Fibroblast of gingiva (primary cell): ENCODE measurements at places on chromosomes 6 and 20.

DNA sequence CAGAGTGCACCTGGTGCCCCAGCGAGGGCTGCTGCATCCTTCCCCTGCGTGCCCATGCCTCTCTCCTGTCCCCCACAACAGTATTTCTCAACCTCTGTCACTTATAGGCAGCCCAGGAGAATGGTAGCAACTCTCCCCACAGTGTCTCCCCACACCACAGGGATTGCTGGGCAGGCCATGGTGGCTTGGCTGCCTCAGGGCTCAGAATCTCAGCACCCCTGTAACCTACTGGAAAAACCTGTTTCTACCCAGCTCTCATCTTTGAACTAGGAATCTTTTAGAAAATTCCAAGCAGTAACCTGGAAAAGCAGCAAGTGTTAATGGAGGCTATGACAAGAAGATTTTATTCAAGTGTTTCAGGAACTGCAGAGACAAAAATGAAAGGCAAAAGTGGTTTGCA, 38.0 kb downstream of the CD164 start:
- no peak for DNase-seq

DNA sequence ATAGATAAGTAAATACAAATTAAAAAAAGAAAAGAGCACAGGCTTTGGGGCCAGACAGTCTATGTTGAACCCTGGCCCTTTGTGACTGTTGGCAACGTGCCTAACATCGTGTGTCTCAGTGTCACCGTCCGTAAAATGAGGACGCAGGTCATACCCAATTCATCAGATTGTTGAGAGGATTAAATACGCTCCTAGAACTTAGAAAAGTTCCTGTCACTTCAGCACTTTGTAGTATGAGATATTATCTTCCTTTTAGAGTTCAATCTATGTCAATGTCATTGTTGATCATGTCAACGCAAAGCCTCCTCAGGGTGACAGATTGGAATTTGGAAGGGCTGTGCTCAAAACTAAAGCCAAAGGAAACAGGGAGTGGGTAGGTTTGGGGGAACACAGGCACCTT, 21.7 kb downstream of the SERPINB1 start:
- no peak for DNase-seq

DNA sequence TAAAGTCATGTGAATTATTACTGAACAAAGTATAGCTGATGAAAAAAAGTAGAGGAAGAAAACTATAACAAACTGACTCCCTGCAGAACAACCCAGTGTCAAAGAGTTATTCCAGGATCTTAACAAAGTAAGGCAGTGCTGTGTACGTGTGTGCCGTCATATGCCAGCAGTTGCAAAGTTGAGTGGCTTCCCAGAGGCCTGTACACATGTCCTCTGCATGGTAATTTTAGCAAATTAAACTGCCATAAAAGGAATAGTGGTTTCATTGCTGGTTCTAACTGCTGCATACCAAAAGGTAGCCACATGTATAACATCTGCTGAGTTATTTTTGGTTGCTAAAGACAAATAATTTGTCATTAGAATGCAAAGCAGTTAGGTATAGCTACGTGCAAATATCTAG, 44.8 kb downstream of the RIPOR2 start:
- no peak for DNase-seq

DNA sequence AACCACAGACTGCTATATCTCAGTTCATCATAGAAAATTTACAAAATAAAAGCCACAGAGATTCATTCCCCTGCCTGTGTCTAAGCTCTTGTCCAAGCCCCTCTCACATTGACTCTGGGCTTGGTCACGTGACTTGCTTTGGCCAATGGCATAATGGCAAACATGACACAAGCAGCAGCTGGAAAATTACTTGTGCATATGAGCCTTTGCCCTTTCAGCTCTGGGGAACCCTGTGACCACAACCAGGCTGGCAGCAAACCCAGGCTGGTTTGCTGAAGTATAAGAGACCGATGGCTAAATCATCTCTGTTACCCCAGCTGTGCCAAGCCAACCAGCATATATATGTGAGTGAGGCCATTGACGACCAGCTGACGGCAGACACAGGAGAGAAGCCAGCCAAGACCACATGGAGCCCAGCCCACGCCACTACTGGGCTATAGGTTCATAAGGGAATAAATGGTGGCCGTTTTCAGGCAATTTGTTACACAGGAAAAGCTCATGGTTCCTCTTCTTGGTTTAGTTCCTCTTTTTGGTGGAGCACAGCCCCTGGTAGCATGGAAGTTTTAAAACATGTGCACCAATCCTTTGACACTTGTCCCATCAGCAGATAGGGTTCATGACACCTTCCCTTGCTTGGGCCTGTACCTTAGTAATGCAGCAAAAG, 31.8 kb upstream of the RSPO4 start:
- no peak for DNase-seq

- no peak for DNase-seq
Observed at GRCh38 chr6:127877231-127877630, 23.6 kb downstream of the THEMIS start.

GRCh38 chr20:62311832-62312661, 9.2 kb downstream of the ADRM1 start:
- DNase-seq = no peak

- no peak for DNase-seq
Observed at GRCh38 chr6:36098920-36099647, 31.2 kb upstream of the MAPK13 start.

DNA sequence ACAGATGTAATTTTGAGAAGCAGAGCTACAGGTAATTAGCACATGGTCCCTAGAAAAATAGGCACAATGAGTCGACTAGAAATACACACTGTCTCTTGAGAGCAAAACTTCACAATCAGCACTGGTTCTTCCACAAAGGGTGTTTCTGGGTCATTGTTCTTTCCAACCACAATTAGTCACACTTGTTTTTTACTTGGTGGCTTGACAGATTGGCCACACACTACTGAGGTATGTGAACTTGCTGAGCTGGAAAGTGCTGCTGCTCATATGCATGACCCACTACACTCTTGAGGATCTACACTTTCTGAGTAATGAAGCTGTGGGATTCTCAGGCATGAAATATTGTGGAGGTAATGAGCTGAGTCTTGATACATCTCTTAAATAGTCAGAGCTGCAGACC, 347.7 kb downstream of the BCKDHB start:
- DNase-seq = peak; percentile 88

DNA sequence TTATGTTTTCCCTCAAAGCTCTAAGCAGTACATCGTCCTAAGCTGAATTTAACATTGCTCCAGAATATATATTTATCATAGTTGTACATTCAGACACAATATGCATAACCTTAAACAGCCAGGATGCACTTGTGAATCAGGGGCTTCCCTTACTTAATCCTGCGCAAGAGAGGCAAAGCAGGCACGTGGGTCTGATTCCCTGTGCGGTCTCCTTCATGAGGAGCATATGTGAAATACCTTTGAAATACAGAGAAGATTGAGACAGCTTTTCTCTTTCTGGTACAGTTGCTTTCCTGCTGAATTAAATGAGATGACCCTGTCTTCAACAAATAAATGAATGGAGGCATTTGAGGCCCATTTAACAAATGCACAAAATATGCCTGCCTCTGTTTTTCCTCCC, 1.5 kb downstream of the HTR1E start:
- DNase-seq = no peak

DNA sequence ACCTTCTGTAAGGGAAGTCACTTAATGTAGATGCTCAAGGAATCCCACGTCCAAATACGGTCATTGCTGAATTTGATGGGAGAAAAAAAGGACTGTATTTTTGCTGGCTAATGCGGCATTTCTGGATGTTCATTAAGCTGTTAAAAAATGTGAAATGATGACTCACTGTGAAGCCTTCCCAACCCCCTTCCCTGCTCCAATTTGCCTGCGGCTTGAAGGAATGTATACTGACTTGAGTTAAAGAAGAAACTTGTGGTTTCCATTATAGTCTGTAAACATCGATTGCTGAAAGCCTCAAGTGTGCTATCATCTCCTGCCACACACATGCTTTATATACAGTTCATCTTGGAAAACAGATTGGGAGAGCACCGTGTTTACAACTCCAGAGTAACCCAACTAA, 249.1 kb upstream of the JAG1 start:
- DNase-seq = peak; percentile 90

DNA sequence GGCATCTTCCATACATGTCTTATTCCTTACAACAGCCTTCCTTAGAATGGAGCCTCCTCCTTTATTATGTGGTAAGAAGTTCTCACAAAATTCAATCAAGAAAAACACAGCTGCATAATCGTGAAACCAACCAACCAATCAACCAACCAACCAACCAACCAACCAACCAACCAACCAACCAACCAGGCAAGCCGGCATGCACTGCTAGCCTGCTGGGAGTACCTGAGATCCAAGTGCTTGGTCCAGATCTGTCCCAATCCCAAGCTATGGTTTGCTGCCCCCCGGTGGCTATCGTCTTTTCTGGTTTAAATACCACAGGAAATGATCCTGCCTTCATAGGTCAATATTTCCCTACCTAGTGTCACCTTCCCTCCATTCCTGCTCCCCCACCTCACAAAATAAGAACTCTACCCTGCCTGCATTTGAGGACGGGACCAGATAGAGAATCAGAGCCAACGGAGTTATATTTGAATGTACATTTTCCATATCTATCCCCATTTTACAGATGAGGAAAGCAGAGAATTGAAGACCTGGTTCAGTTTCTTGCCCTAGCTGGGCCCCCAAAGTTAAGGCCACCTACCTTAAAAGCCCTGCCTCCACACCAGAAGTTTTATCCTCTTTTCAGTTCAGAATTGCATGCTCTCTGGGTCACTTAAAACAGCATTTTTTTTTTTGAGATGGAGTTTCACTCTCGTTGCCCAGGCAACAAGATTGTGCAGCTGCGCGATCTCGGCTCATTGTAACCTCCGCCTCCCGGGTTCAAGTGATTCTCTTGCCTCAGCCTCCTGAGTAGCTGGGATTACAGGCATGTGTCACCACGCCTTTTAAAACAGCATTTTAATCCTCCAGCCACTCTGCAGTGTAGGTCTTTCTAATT, 27.1 kb downstream of the RAB44 start:
- peak; percentile 56 for DNase-seq

- no peak for DNase-seq
Observed at GRCh38 chr20:47540443-47541354, 39.0 kb downstream of the NCOA3 start.

- no peak for DNase-seq
Observed at GRCh38 chr6:1940381-1940780, 305.0 kb downstream of the GMDS start.

- DNase-seq = no peak
Observed at GRCh38 chr6:165694296-165694695, 31.3 kb upstream of the PDE10A start.

- DNase-seq = no peak
Observed at GRCh38 chr20:58179432-58180099, 48.9 kb downstream of the ANKRD60 start.

DNA sequence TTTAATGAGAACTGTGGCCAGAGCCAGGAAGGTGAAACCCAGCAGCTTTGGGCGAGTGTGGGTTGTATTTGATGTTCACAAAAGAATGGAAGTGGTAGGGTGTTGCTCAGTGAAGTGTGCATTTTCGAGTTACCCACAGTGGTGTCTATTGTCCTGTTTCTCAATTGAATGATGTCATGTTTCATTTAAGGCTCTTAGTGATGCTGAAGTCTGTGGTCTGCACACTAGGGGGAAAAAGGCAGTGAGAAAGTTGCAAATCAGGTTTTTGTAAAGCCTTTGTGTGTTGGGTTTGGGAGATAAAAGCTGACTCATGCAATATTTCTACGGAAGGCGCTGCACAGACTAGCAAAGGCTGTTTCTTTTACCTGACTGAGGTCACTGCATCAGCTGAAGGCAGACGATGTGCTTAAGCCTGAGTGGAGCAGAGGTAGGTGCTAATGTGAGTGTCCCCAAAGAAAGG, 121.1 kb downstream of the PLEKHG1 start:
- DNase-seq = no peak

DNA sequence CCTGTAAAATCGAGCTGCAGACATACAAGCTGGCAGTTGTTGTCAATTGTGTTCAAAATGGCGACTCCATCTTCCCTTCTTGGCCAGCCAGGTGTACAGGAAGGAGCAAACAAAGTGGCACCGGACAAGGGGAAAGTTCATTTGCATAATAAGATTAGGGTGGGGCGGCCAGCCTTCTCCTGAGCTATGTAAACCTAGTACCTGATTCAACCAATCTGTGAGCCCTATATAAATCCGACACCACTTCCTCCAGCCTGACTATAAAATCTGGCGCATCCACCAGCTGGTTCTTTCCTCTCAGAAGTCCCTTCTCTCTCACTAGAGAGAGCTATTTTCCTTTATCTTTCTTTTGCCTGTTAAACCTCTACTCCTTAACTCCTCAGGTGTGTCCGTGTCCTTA, 8.1 kb upstream of the HBS1L start:
- DNase-seq = no peak

GRCh38 chr6:167757249-167757648, 69.5 kb upstream of the AFDN start:
- no peak for DNase-seq

- no peak for DNase-seq
Observed at GRCh38 chr20:10747019-10747418, 73.2 kb upstream of the JAG1 start.

DNA sequence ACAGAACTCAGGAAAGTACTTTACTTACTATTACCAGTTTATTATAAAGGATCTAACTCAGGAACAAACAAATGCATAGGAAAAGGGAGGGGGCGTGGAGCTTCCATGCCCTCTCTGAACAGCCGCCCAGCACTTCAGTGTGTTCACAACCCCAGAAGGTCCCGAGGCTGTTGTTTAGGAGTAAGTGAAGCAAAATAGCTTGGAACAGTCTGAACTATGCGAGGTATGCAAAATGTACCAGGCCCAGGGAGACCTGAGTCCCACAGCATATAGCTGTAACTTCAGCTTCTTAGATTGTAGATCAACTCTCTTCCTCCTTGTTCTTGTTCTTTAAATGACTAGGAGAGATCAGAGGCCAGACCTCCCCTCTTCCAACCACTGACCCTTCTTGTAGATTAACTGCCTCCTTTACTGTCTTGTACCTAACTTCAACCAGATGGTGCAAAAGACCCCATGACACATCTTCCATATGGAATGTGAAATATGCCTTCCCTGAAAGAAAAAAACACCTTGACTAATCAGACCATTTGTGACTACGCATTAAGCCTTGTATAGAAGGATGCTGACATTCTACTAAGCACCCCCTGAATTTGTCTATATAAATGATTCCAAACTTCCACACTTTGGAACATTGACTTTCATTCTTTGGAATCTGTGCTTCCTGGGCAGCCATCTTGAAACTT, 98.8 kb upstream of the SNX9 start:
- DNase-seq = no peak

DNA sequence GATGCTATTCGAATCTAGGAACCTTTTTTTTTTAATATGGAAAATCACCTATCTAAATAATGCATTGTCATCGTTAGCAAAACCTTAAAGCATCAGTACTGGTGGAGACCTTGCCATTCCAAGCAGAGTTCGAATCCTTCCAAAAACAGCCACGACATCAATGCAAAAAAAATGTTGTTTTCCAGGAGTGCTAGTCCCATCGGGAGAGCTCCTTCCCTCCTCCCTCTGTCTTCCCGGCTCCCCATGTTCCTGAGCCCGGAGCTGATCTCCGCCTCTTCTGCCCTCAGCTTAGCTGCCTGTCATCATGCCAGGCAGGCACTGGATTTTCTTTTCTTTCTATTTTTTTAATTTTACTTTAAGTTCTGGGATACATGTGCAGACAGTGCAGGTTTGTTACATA, 153.6 kb upstream of the QKI start:
- no peak for DNase-seq
